Spinal cord (tissue), 10 donors: ENCODE measurements at places on chromosomes 5 and 9.
A peak's percentile ranks its signal among the peaks of the same experiment; 100 is the strongest.

- DNase-seq: no peak
Measured at GRCh38 chr9:116789081-116789480, 102.0 kb downstream of the TRIM32 start.

- no peak for DNase-seq
Measured at GRCh38 chr5:152644029-152644728, 239.1 kb upstream of the NMUR2 start.

GRCh38 chr5:172929371-172929838 lies 29.8 kb upstream of the RPL26L1 start:
- DNase-seq: no peak

DNA sequence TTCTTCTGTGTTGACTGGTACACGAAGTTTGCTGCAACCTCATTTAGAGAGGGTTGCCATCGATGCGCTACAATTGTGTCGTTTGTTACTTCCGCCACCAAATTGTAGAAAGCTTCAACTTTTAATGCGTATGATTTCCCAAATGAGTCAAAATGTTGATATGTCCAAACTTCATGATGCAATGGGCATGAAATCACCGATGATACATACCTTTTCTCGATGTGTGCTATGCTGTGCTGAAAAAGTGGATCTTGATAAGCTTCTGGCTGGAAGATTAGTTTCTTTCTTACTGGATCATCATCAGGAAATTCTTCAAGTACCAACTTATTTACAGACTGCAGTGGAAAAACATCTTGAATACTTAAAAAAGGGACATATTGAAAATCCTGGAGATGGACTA lies 65.7 kb downstream of the TMEM38B start:
- DNase-seq: no peak

- DNase-seq: no peak
Measured at GRCh38 chr5:61702784-61703183, 370.7 kb downstream of the ZSWIM6 start.

GRCh38 chr9:33229359-33230114 lies 10.4 kb upstream of the SPINK4 start:
- DNase-seq: no peak

DNA sequence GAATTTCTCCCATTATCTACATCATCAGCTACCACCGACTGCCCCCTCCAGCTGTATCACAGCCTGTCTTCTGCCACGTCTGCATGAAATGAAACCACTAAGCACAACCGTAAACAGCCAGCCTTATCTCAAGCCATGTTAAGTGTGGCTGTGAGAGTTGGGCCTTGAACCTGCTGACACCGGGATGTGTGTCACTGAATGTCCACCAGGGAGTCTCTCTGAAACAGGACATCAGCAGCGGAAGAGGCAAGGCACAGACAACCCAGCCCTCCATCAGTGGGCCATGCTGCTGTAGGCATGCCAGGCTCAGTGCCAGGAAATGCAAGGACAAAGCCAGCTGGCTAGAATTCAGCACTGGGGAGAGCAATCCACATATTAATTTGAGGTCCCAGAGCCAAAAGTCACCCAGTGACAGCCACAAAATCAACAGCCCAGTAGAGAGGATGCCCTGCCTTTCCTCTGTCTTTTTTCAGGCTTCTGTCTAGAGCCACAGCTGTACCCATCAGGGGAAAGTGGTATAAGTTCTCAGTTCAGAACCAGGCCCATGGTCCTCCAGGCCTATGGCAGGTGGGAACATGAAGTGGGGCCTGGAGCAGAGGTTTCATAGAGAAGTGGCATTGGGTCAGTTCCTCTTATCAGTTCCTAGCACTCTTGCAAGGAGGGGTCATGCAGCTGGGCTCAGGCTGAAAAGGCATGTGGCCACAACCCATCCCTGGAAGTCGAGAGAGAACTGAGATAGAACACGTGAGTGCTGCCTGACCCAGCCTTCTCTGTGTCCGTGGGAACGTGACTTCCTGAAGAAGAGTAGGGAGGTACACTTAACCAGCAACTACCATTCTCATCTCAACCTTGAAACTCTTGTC lies 199.4 kb downstream of the ESM1 start:
- DNase-seq: peak; percentile 57

GRCh38 chr5:141861194-141861593 lies 17.0 kb downstream of the PCDH1 start:
- DNase-seq: no peak

DNA sequence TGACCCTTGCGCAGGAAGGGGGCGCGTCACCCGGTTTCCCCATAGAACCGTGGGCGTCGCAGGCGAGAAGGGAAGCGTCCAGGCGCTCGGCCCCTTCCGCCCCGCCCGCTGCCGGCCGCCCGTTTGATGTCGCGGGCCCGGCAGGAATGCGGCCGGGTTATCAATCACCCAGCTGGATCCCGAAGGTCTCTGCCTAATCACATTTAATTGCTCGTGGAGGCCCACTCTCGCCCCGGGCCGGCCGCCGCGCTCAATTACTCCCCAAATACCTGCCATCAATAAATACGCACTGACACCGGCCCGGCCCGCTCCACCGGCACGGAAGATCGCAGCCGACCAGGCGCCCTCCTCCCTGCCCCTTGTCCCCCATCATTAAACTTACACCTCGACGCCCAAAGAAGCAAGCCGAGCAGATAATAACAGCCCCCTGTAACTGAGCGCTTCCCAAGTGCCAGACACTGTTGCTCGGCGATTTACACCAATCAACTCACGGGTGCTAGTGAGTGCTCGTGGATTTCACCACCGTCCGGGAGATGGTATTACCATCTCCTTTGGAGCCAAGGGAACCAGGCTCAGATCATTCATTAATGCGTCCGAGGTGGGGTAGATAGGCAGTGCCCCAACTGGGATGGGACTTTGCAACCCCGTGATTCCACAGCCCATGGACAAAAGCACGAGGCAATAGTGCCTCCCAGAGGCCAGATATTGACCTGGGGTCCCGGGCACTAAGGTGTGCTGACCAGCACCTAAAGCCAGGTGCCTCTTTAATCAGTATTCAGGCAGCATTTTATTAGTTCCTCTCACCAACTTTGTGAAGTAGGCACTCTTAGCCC lies 11.3 kb downstream of the MSX2 start:
- no peak for DNase-seq

DNA sequence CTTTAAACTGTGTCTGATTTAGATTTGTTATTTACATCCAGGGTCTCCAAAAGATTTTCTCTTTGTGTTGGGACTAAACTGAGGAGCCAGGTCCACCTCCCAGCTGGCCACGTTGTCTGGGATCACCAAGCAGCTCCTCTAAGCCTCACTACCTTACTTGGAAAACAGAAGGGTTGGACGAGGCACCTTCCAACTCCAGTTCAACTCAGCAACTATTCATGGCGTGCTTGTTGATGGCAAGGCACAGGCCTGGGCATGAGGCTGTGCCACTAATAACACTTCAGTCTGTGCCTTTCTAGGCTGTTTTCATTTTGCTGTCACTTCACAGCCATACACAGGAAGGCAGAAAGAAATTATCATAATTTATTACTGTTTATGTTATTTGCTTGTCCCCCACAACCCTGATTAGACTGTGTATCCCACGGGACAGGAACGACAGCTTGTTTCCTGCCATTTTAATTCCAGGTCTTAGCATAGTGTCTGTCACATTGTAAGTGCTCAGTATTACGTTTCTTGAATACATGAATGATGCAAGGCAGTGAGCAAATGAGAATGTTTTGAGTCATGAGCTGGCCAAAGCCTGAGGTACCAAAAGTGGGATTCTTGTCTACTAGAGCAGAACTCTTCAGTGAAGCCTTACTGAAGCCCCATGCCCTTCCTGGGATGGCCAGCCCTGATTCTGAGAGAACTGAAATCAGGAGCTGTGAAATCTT lies 125.8 kb downstream of the GALNT10 start:
- no peak for DNase-seq

DNA sequence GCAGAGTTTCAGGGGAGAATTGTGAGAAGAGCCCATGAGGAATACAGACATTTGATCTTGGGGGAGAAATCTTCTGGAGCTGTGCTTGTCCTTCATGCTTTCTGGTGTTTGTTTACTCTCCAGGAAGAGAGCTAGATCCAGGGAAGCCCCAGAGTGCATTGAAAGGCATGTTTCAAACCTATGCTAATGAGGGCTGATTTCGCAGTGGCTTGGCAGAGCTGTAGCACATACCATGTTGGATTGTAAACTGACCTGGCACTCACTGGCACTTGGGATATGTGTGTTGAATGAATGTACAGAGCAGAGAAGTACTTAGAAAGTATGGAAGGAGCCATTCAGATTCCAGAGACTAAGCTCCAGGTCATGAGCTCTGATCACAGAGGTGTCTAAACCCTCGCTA lies 30.9 kb downstream of the TNFSF8 start:
- no peak for DNase-seq
